Activated CD4-positive, alpha-beta T cell treated with anti-CD3 and anti-CD28 coated beads, Interleukin-2, amount 50 U/mL, for 16 hours (primary cell): ENCODE measurements at places on chromosomes 11 and 22.

DNA sequence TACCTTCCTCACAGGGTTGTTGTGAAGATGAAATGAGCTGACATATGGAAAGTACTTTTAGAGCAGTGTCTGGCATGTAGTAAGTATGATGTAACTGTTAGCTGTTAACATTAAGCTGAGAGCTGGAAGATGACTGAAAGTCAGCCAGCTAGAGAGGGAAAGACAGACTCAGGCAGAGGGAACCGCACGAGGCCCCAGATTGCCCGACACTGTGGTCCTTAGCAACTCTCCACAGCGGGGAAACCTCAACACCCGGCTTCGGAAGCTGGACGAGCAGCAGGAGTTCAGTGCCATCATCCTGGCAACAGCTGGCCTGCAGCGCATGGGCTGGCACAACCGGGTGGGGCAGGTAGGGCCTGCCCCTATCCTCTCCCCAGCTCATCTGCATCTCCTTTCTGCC is 6.5 kb downstream of the HMBS start:
- DNase-seq: no peak

DNA sequence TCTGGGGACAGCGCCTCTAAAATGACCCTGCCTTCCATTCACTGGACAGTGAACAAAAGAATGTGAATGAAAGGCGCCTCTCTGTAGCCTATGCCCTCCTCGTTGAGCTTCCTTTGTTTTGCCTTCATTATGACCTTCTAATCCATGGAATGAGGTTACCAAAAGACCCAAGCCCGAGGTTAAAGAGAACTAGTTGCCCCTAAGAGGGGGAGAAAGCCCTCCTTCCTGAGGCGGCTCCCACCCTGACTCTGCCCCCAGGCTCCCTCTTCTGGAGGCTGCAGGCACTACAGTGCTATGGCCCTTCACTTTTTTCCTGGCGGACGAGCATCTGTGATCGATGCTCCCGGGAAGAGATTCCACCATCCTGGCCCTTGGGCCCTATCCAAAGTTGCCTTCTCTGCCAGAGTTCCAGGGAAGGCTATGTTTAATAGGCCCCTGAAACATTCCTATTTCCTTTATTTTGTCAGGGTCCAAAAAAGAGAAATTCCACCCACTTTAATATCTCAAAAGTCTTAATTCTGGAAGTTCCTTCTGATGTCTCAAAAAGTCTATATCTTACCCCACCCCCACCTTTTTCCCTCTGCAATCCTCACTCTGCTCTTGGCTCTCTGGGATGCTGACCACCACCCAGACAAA is 147.3 kb downstream of the FEZ1 start:
- DNase-seq: peak; percentile 24

DNA sequence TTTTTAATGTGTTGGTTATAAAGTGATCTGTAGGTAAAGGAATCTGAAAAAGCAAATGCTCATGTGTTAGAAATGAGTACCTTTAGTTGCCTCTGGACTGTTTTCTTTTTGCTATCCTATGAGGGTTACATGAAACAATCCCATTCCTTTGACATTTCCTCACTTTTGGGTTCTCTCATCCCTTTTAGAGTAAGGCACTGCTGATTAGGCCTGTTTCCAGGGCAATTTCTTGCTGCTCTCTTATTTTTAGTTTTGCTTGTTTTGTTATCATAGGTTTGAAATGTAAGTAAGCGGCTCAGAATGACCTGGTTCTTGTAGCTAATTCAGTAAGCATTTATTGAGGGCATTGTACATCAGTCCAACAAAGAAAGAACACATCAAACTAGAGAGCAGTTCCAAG is 138.9 kb downstream of the DDX10 start:
- no peak for DNase-seq

GRCh38 chr22:43109921-43110443 is 568 bp upstream of the BIK start:
- DNase-seq: no peak

GRCh38 chr11:114057605-114058004 is 1.9 kb upstream of the ZBTB16 start:
- DNase-seq: no peak

DNA sequence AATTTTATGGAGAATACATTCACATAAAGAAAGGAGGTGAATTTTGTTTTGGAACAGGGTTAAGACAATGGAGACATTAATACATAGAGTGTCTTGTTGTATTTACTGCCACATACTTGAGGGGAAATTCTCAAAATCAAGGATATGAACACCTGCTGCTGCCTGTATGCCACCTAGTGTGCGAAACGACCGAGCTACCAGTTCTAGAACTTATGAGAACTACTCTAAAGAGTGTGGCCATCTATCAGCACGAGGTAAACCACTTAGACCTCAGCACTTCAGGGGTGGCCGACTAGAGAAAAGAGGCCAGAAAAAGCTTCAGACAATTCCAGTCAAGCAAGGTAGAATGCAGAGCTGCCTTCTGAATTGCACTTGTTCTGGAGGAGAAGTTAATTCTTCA is 1.5 kb upstream of the AGBL2 start:
- DNase-seq: peak; percentile 14

DNA sequence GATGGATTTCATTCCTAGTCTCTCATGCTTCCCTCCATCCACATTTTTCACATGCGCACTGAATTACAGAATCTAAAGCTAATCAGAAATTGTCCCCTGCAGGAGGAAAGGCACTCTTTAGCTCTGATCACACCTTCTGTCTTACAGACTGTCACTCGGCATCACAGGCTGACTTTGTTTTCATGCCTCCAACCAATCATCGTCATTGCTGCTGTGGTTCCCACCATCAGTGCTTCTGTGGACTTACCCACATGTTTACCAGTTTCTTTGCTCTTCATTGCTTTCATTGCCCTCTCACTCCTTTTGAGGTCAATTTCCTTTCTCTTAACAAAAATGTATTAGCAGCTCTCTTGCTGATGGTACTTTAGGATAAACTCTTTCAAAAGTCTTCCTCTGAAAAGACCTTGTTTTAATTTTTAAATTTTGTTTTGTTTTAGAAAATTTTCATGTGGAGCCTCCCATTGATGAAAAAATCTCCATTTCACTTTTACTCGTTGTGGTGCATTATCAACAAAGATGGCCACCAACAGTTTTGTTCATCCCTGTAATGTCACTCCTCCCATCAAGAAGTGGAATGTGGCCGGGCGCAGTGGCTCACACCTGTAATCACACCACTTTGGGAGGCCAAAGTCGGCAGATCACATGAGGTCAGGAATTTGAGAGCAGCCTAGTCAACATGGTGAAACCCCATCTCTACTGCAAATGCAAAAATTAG is 20.2 kb upstream of the TREH start:
- DNase-seq: no peak
